AG08396 (cell line): ENCODE measurements at places on chromosomes 2 and 18.
A peak's percentile ranks its signal among the peaks of the same experiment; 100 is the strongest.

DNA sequence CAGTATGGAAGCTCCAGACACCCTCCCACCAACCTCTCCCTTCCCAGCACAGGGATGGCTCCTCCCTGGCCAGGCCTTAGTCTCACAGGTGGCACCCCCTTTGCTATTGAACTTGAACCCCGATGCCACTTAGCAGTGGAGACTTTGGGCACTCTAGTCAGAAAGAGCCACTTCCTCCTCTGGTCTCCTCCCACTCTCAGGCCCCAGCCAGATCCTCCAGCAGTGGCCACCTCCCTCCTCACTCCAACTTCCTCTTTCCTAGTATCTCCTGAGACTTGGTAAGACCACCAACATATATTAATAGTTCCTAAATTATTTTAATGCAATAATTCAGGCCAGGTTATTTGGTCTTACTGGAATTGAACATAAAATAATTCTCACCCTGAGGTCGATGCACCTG lies 437.2 kb upstream of the ID2 start:
- DNase-seq: no peak

GRCh38 chr18:3593381-3593903 lies 143.5 kb downstream of the TGIF1 start:
- DNase-seq: no peak

GRCh38 chr2:151422917-151423439 lies 13.3 kb downstream of the RIF1 start:
- DNase-seq: no peak

- DNase-seq: no peak
Measured at GRCh38 chr2:11029136-11029535, 117.4 kb downstream of the KCNF1 start.

DNA sequence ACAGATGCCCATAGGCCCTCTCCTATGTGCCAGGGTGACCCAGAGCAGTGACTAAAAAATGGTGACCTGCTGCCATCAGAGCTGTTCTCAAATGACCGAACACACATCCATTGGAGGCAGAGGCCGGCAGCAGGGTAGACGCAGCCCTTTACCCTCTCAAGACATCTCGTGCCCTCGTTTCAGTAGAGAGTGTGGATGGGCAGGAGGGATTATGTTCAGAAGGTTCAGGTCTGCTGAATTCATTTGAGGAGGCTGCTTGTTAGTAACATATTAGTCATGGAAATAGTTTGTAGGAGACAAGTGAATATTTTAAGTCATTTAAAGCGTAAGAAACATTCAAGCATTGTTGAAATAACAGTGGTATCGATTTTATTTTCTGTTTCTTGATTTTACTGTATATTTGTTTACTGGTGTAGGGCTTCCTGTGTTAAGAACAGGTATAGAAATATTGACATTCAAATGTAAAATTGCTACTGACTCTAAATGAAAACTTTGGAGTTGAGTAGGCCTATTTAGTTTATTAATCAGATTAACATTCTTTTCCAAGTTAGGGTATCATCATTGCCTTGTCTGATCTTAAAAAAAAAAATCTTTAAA lies 82.6 kb downstream of the ZNF532 start:
- DNase-seq: no peak

- DNase-seq: no peak
Measured at GRCh38 chr2:45254025-45254424, 244.8 kb upstream of the SIX2 start.

GRCh38 chr2:31469648-31470047 lies 55.1 kb upstream of the XDH start:
- DNase-seq: no peak

GRCh38 chr2:6074089-6074643 lies 382.0 kb downstream of the SOX11 start:
- DNase-seq: no peak

GRCh38 chr2:83221258-83221657 lies 1237.8 kb downstream of the SUCLG1 start:
- no peak for DNase-seq

DNA sequence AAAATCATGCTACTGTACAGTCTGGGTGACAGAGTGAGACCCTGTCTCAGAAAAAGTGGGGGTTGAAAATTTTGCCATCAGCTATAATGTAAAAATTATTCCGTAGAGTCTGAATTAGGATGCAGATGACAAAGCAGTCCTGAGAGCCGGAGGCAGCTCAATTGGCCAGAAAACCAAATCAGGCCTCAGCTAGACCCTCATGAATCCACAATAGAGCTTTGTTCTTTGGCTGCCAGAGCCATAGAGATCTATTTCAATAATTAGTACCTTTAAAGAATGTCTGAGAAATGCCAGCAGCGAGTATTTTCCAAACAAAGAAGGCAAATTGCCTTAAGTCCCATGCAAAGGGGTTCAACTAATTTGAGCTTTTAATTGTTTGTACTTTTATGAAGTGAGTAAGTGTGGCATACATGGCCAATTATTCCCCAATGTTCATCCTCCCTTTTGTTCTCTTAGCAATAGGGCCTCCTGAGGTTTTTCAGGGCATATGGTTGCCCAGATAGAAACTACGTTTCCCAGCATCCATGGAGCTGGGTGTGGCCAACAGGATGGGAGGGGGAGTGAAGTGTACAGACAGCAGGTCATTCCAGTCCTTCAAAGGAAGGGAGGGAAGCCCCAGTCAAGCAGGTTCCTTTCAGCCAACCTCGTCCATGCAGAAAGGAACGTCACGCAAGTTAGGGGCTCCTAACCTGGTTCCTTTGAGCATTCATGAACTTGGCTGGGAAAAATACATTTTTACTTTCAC lies 211.3 kb upstream of the APCDD1 start:
- DNase-seq: no peak

DNA sequence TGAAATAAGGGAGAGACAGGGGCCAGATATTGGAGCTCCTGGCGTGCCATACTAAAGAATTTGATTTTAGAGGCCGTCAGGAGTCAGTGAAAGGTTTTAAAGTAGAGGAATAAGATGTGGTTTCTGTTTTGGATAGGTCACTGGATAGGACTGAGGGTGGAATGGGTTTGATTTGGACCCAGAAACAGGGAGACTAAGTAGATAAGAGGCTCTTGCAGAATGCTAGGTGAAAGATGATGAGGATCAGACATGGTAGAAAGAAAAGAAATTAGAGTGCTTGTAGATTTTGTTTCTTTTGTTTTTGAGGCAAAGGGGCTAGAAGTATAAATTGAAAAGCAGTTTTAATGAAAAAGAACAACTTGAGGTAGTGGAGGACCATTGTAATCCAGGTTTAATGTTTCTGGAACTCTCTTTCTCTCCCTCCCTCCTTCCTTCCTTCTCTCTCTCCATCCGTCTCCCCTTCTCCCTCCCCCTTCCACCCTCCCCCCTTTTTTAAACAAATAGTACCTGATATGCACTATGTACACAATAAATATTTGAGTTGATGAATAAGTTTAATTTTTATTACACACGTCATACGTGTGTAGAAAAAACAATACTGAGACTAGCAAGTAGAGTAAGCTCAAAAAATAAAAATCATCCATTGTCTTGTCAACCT lies 1.9 kb downstream of the NDUFV2 start:
- no peak for DNase-seq

GRCh38 chr18:61435064-61435652 lies 101.9 kb downstream of the CDH20 start:
- DNase-seq: peak; percentile 15

DNA sequence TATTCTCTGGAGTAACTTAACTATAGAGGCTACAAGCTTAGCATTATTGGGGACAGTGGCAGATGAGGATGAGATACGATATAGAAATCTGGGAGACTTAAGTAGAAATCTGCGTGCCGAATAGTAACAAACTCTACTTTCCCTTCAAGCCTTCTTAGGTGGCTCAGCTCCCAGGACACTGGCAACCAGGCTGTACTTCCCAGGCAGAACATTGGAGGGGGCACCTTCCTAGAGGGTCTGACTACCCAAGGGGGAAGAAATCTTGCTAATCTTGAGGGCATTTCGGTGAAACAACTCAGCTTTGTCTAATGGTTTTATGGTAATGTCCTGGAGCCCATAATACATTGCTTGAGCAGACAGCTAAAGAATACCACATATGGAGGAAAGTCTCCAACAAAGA lies 126.2 kb upstream of the DTNA start:
- DNase-seq: no peak

DNA sequence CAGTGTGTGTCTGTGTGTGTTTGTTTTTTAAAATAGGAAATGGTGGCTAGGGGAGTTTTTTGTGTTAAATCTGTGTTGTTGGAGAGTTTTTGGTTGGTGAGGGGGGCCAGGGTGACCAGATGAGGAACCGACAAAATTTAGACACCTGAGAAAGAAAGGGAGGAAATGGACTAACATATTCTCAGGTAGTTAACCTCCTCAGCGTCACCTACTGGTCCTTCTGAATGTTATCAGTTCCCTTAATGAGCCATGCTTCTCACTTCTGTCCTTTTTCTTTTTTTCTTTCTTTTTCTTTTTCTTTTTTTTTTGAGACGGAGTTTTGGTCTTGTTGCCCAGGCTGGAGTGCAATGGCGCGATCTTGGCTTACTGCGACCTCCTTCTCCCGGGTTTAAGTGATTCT lies 107.0 kb downstream of the FMNL2 start:
- no peak for DNase-seq

DNA sequence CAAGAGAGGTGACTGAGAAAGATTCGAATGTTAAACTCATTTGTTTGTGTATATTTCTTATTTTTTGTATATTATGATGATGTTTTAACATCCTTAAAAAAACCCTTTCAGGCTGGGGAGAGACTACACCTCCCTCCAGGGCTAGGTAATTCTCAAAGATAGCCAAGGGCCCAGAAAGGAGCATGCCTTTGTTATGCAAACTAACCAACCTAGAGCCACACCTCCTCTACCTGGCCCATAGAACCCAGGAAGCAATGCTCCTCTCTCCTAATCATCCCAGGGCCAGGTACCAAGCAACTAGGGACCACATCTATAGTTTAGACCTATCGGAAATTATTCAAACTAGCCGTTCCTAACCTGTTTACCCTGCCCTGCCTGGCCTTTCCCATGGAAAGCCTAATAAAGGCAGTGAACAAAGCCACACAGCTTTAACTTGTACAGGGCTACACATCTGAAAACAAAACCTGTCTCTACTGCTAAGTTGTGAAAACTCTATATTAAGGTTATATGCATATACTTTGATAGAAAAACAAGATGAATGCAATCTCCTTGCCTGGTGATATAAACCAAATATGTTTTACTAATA lies 79.7 kb downstream of the COLEC12 start:
- no peak for DNase-seq

- DNase-seq: peak; percentile 54
Measured at GRCh38 chr2:45922577-45922988, 271.1 kb downstream of the PRKCE start.

DNA sequence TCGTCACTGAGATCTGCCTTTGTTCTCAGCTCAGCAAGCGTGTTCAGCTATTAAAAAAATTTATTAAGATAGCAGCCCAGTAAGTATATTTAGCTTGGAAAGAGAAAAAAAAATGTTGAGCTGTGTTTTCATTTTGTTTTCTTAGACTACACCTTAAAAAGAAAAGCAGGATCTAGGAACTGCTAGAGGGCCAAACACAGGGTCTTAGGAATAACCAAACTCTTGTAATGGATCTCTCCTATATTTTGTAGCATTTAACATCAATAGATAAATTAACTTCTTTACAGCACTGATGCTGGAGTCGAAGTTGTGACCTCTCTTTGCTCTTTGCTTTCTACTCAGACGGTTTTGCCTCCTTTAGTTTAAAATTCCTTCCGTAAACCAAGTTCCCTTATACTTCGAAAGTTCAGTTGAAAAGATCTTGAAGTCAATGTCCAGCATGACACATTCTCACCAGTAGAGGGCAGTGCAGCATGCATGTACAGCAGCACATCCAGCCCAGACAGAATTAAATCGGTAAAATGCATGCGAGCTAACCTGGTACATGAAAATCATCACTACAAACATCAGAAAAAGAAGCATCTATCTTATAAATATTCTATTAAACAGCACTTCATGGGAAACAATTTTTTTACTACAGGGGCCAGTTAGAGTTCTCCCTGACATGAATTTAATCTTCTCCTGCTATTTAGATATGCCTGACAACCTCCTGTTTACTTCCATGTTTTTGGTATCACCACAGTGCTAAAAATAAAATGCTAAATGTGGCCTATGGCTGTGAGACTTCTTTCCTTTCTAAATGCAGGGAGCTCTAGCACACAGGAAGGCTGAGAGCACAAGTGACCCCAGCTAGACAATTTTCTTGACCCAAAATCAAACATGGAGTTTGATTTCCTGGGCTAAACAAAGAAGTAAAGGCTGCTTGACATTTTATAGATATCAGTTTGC lies 48.2 kb upstream of the MAP3K20 start:
- DNase-seq: peak; percentile 70

- DNase-seq: no peak
Measured at GRCh38 chr2:101776172-101777043, 78.9 kb downstream of the MAP4K4 start.

DNA sequence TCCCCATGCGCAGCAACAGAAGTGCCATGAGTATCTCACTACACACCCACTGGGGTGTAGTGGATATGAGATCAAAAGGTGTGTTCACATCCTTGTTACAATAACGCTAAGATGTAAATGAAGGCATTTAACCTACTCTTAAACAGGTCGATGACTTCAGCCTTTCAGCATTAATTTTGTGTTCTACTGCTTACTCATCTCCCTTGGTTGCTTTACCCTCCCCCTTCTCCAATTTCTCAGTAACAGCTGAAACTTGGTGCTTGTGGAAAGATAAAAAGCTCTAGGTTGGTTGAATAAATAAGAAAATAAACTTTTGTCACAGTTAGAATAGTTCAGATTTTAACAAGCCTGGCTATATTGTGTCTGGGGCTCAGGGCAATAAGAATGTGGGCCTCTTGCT lies 147.5 kb upstream of the SESTD1 start:
- peak; percentile 8 for DNase-seq

- DNase-seq: no peak
Measured at GRCh38 chr2:236073246-236073645, 94.9 kb downstream of the GBX2 start.

- DNase-seq: no peak
Measured at GRCh38 chr2:27354597-27354927, 2.0 kb downstream of the GTF3C2 start.

GRCh38 chr2:133346654-133347053 lies 221.6 kb downstream of the NCKAP5 start:
- peak; percentile 56 for DNase-seq

- DNase-seq: no peak
Measured at GRCh38 chr2:45889053-45889452, 237.6 kb downstream of the PRKCE start.
